Non-pigmented ciliary epithelial cell (primary cell): ENCODE measurements at places on chromosomes 3 and 15.

- DNase-seq = no peak
Measured at GRCh38 chr3:61926923-61927322, 365.6 kb downstream of the PTPRG start.

DNA sequence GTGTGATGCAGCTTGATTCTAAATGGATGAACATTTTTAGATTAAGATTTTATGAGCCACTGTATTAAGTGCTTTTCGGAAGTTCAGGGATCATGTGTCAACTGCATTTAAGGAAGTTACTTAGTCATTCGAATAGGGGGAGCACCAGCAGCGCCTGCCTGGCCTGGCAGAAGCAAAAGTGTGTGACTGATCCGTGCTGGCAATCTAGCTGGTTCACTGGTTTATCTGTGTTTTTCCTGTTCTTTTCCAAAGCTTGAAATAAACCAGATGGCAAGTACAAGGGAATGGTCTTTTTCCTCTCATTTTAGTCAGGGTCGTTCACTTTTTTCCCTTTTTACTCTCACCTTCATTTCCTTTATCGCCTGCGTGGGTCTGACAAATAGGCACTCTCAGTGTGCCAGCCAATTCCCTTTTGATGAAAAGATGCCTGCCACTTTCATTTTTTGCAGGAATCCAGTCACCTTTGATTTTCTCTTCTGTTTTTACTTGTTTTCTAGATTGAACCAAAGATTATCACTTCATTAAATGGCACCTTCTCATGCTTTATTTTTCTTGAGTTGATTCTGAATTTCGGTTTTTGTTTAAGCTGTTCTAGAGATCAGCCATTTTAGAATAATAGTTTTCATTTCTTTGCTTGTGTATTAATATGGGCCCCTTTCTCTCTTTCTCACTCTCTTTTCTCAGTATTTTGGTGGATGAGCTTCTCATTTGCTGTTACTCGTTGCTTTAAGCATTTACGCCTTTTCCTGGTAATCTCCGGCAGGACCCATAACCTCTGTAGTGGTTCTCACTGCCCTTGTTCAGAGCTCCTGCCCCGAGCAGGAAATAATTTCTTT is 2.8 kb downstream of the ABHD2 start:
- no peak for DNase-seq

DNA sequence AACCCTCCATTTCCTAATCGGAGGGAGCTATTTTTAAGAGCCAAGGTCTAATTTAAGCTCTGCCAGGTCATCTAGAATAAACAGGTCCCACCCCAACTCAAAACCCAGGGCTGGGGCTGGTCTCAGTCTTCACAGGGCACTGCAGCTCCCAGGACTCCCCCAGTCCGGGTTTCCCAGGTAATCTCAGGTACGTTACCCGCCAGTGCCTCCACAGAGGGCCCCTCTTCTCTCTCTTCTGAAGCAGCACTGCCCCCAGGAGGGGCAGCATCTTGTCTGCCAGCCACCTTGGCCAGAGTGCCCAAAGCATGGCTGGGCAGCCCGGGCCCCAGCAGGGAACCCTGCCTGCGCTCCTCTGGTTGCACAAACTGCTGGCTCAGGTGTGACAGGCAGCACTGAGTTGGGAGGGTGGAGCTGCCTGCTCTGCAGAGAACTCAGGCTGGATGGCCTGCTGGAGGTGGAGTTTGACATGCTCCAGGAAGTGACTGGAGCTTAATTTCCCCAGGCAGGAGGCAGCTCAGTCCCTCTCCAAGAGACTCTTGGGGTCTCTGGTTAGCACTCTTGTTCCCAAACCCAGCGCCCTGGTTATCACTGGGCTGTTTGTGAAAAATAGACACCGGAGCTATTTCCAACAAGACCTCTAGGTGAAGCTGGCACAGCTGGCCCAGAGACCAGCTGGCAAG is at the start of gene PLA2G4F:
Gene PLA2G4F, minus strand, starts transcription at position 394 of the 680 bp plus-strand sequence. Its CDS starts 87 bp downstream, at position 307.
- DNase-seq = no peak

GRCh38 chr15:23708332-23708731 is 21.2 kb upstream of the NDN start:
- no peak for DNase-seq

DNA sequence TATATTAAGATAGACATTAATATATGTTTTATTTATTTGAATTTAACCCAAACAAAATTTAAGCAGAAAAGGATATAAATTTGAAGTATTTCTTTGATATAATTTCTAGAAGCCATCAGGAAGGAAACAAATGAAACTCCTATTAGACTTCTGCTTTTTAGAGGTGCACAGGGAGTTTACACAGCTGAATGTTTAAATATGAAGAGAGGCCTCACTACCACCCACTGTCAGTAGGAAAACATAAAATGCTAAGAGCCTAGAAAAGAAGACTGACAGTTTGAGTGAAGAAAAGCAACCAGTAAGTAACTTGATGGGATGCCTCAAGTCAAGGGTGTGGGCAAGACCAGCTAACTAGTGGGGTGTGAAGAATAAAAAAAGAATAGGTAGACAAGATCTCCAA is 19.7 kb downstream of the PLSCR2 start:
- no peak for DNase-seq
